Caudate nucleus (tissue), 63 donors: ENCODE measurements at places on chromosomes 3 and 15.

DNA sequence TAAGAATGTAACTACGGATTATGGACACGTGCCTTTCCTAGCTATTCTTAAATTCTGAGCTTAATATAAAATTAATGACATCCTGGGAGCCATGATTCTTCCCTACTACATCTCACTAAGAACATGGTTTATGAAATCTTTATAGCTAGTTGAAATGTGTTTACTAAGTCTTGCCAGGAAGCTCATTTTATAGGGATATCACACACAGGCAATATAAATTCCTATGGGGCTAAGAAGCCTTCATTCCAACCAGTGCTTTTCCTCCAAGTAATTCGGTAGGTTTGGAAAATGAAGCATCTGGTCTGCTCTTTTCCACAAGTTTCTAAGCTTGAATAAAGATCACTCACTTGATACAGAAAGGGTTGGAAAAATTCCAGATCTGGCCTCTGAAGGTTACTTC, 802.6 kb downstream of the FHIT start:
- DNase-seq: no peak

DNA sequence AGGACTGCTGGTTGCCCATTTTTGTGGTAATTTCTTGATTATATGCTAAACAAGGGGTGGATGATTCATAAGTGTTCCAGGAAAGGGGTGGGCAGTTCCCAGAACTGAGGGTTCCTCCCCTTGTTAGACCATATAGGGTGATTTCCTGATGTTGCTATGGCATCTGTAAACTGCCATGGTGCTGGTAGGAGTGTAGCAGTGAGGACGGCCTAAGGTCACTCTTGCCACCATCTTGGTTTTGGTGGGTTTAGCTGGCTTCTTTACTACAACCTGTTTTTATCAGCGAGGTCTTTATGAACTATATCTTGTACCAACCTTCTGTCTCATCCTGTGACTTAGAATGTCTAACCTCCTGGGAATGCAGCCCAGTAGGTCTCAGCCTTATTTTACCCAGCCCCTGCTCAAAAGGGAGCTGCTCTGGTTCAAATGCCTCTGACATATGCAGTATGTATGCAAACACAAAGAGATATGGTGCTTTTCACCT, 46.2 kb downstream of the C3orf38 start:
- DNase-seq: no peak

GRCh38 chr3:128946411-128946810, 47.5 kb downstream of the CFAP92 start:
- DNase-seq: no peak

- no peak for DNase-seq
Observed at GRCh38 chr3:25728101-25728500, 55.1 kb downstream of the NGLY1 start.

- no peak for DNase-seq
Observed at GRCh38 chr15:80693682-80694610, 1.2 kb upstream of the ABHD17C start.

GRCh38 chr3:109114746-109115145, 3.2 kb downstream of the MORC1 start:
- DNase-seq: no peak
